ENCODE measurements at places on chromosomes 5 and 9. TPM values are rescaled to one million over a fixed set of nuclear protein-coding genes. Genes with fewer than 3 reads are reported as not detected.

DNA sequence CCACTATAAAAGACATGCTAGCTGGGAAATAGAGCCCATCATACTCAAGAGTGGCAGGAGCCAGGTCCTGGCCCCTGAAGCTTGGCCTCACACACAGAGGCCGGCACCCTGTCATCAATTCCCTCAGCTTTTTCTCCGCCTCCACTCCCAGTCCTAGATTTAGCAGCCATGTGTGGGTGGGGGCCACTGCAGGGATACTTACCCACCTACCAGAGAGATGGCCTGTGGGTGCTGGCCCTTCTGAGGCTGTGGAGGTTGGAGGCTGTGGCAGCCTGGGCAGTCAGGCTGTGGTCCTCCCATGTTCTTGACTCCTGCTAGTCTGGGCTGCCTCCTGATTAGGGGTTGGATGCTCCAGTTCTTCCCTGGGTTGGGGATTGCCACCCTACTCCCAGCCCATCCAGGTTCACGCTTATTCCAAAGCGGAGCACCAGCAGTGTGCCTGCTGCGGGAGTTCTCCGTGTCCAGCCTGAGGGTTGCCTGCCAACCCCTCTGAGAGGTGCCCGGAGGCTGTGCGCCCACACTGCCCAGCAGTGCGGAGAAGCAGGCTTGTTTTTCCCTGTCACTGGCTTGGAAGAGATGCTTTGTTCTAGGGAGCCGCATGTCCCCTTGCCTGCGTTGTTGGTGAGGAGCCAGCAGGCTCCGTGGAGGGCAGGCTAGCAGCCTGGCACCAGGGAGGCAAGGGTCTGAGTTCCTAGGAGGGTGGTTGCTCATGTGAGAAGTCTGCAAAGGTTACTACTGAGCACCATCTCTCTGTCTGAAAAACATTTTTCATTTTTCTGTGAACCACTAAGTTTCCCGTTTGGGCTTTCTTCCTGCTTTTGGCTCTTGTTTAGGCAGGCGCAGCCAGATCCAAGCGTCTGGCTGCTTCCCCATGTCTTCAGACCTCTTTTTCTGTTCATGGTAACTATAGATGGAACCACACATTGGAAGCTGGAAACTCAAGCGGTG is 7.5 kb downstream of the SLC22A5 start:
- no peaks in the 10 kb centered on the region for H3K36me3 ChIP-seq
- H3K4me1 ChIP-seq: no peaks in the 10 kb centered on the region
- H3K4me3 ChIP-seq: no peak overlapping the region
- no peak for DNase-seq
- no peak overlapping the region for H3K27ac ChIP-seq
- H3K27me3 ChIP-seq: no peaks in the 10 kb centered on the region

DNA sequence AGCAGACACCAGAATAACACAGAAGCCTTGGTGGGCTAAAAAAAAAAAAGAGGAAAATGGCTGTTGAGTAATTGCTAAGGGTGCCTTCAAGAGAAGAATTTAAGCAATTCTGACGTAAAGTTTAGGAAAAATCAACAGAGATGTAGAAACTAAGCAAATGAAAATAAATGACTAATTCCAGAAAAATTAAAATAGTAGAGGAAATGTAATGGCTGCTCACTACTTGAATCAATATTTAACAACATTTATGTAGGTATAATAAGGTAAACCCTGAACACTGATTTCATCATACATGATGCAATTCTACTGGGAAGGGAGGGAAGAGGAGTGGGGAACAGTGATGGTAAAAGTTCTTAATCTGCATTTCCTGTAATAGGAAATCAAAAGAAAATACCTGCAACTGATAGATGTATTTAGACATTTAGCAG is 41.4 kb downstream of the PUM3 start:
- H3K27me3 ChIP-seq: no peaks in the 10 kb centered on the region
- no peak overlapping the region for H3K4me3 ChIP-seq
- peaks cover 79% of the 10 kb centered on the region for H3K36me3 ChIP-seq
- H3K4me1 ChIP-seq: peaks cover 23% of the 10 kb centered on the region
- H3K27ac ChIP-seq: peak overlapping the region; percentile 89

DNA sequence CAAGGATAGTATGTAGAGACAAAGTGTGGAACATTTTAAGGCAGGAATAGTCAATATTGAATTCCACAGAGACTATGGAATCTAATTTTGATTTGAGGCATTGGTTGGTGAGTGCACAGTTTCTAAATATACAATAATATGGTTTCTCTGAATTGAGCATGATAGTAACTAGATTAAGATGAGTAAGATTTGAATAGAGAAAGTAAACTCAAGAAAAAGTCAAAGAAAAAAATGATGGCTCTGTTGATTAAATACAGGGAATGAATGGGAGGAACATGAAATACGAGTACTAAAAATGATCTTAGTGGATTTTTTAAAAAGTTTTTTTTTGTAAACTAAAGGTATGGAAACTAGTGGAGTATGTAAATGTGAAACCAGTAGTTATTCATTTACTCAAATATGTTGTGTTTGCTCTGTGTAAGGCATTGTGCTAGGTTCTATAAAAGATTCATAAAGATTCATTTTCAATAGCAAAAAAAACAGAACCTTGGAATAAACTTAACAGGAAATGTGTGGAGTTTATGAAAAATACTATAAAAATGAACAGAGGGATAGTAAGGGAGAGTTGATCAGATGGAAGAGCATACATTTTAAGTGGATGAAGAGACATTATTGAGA is 101.2 kb downstream of the ZCCHC7 start:
- no peak overlapping the region for H3K4me3 ChIP-seq
- DNase-seq: no peak
- peaks cover 3% of the 10 kb centered on the region for H3K36me3 ChIP-seq
- no peaks in the 10 kb centered on the region for H3K27me3 ChIP-seq
- H3K27ac ChIP-seq: no peak overlapping the region

DNA sequence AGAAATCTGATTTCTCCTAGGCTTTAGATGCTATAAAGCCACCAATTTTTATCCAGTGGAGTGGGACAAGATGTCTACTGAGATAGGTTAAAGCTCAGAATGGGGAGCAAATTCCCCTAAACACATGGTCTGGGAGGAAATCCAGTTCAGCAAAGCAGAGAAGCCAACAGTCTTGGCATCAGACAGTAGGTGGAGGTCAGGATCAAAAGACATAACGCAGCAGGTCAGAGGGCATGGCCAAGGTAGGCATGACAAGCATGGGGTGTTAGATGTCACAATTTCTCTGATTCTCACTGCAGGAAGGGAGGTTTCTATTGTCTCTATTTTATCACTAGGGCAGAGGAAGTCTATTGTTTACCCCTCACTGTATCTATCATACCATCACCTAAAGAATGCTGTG is 288.2 kb downstream of the ACTL7B start:
- no peaks in the 10 kb centered on the region for H3K36me3 ChIP-seq
- H3K4me3 ChIP-seq: no peak overlapping the region
- H3K27ac ChIP-seq: no peak overlapping the region
- DNase-seq: no peak
- no peaks in the 10 kb centered on the region for H3K27me3 ChIP-seq
- peaks cover 4% of the 10 kb centered on the region for H3K4me1 ChIP-seq

Gene CDC25C
- total RNA-seq: 1.8 TPM

Gene ISOC1
- 9.8 TPM for total RNA-seq

- peaks cover 23% of the 10 kb centered on the region for H3K4me1 ChIP-seq
- H3K36me3 ChIP-seq: peaks cover 10% of the 10 kb centered on the region
- H3K4me3 ChIP-seq: no peak overlapping the region
- H3K27ac ChIP-seq: no peak overlapping the region
- H3K27me3 ChIP-seq: no peaks in the 10 kb centered on the region
- no peak for DNase-seq
Measured at GRCh38 chr5:73440262-73440661, 8.3 kb downstream of the FOXD1 start.

Gene SAPCD2
- total RNA-seq: 0.88 TPM

Data from osteoblast (primary cell).